ENCODE measurements at places on chromosomes 7 and 10. TPM values are rescaled to one million over a fixed set of nuclear protein-coding genes. Genes with fewer than 3 reads are reported as not detected.

The DNAJB12 gene
- polyA plus RNA-seq = 28.6 TPM

The BICC1 gene
- 89.3 TPM for polyA plus RNA-seq

The DGKI gene
- 1.4 TPM for polyA plus RNA-seq

The PON1 gene
- polyA plus RNA-seq = 1.2 TPM

The CPA1 gene
- 2.5 TPM for polyA plus RNA-seq

The GARS1 gene
- polyA plus RNA-seq = 95.8 TPM

The LLCFC1 gene
- 0.35 TPM for polyA plus RNA-seq

The CACNB2 gene
- polyA plus RNA-seq = 3.3 TPM

The HGF gene
- 3.1 TPM for polyA plus RNA-seq

The VPS37D gene
- 9.9 TPM for polyA plus RNA-seq

The RBP3 gene
- 0.15 TPM for polyA plus RNA-seq

The NEUROD6 gene
- 0.06 TPM for polyA plus RNA-seq

The FAM180A gene
- polyA plus RNA-seq = not detected

The OR2A42 gene
- 0.97 TPM for polyA plus RNA-seq

The RINT1 gene
- 22.1 TPM for polyA plus RNA-seq

The ZNF727 gene
- 0.32 TPM for polyA plus RNA-seq

The EGFR gene
- 30.9 TPM for polyA plus RNA-seq

The SH2B2 gene
- 4.1 TPM for polyA plus RNA-seq

Measured in right renal cortex interstitium (tissue), 3 donors.